ENCODE measurements at places on chromosomes 13 and 19. TPM values are rescaled to one million over a fixed set of nuclear protein-coding genes. Genes with fewer than 3 reads are reported as not detected.

DNA sequence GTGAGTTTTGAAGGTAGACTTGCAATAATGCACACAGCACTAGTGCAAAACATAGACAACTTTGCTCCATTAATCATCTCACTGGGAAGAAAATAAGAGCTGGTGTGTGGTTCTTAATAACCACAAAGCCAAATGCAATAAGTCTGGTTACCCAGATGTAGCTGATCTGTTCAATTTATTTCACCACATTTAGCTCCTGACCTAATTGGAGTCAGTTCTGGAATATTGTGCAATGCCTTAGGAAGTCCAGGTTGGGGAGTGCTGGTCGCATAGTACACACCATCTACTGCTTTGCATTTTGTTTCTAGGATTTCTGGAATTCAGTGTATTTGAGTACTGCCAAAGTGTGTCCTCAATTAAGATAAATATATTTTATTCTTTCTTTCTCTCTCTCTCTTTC, 483.3 kb upstream of the SPRY2 start:
- H3K36me3 ChIP-seq = no peaks in the 10 kb centered on the region
- H3K4me3 ChIP-seq = no peak overlapping the region
- no peak for DNase-seq
- H3K4me1 ChIP-seq = no peaks in the 10 kb centered on the region

DNA sequence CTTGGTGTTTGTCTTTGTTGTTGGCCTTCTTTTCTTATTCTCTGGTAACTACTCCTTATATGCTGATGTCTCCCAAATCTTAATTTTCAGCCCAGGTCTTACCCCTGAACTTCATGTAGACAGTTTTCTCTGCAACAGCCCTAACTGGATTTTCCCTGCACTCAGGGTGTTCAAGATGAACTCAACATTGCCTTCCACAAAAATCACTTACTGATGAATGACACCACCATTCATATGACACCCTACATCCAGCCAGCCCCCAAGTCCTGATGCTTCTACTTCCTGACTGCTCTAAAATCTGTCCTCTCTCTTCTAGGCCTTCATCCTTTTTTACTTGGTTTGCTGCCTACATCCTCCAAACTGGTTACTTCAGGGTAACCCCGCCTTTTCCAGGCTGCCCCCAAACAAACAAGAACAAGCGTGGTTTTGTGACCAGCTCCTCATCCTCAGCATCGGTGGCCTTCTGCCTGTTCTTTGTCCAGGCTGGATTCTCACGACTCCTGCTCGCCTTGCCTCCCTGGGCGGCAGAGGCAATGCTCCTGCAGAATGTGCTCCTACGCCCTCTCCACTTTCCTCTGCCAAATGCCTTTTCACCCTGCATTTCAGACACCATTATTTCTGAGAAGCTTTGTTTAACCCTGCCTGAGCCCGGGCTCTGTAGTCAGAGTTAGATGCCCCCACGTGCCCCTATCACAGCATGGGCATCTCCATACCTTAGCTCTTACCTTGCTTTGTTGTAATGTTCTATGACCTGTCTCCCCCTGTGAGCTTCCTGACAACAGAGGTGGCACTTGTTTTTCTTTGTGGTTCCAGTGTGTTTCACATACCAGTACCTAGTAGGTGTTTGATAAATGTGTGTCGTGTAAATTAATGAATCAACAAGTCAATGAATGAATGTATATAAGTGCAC, 61.8 kb downstream of the WDFY2 start:
- no peaks in the 10 kb centered on the region for H3K4me1 ChIP-seq
- no peaks in the 10 kb centered on the region for H3K27me3 ChIP-seq
- H3K4me3 ChIP-seq = no peak overlapping the region
- peak; percentile 59 for DNase-seq

DNA sequence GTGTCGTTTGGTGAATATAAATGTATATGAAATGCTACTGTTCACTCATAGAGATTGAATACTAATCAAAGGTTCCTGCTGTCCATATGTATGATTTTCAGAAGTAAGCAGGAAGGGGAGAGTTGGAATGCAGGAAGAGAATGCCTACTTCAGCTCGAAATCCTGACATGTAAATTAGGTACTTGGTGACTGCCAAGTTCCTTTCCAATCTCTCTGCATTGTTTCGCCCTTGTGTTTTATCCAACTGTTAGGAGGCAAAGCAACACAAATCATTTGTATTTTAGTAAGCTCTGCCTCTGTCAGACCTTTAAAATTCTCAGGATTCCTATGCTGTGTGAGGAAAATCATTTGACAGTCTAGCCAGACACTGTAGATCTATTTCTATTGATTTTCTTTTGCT, 9.0 kb downstream of the STARD13 start:
- no peaks in the 10 kb centered on the region for H3K4me1 ChIP-seq
- no peaks in the 10 kb centered on the region for H3K27me3 ChIP-seq
- no peak for DNase-seq
- H3K36me3 ChIP-seq = no peaks in the 10 kb centered on the region
- no peak overlapping the region for H3K27ac ChIP-seq

- H3K27ac ChIP-seq = no peak overlapping the region
- H3K4me1 ChIP-seq = no peaks in the 10 kb centered on the region
- H3K27me3 ChIP-seq = peaks cover 15% of the 10 kb centered on the region
Observed at GRCh38 chr13:43884222-43884621, 4.5 kb downstream of the LACC1 start.

DNA sequence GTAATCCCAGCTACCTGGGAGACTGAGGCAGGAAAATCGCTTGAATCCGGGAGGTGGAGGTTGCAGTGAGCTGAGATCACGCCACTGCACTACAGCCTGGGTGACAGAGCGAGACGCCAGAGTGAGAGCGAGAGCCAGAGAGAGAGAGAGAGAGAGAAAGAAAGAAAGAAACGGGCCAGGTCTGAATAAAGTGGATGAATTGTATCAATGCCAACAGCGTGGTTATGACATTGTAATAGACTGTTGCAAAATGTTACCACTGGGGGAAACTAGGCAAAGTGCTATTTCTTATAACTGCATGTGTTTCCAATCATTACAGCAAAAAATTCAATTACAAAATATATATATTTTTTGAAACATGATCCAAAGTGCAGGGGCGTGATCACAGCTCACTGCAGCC, 11.8 kb upstream of the BTBD2 start:
- H3K27ac ChIP-seq = no peak overlapping the region
- no peaks in the 10 kb centered on the region for H3K27me3 ChIP-seq
- DNase-seq = no peak
- no peaks in the 10 kb centered on the region for H3K36me3 ChIP-seq

DNA sequence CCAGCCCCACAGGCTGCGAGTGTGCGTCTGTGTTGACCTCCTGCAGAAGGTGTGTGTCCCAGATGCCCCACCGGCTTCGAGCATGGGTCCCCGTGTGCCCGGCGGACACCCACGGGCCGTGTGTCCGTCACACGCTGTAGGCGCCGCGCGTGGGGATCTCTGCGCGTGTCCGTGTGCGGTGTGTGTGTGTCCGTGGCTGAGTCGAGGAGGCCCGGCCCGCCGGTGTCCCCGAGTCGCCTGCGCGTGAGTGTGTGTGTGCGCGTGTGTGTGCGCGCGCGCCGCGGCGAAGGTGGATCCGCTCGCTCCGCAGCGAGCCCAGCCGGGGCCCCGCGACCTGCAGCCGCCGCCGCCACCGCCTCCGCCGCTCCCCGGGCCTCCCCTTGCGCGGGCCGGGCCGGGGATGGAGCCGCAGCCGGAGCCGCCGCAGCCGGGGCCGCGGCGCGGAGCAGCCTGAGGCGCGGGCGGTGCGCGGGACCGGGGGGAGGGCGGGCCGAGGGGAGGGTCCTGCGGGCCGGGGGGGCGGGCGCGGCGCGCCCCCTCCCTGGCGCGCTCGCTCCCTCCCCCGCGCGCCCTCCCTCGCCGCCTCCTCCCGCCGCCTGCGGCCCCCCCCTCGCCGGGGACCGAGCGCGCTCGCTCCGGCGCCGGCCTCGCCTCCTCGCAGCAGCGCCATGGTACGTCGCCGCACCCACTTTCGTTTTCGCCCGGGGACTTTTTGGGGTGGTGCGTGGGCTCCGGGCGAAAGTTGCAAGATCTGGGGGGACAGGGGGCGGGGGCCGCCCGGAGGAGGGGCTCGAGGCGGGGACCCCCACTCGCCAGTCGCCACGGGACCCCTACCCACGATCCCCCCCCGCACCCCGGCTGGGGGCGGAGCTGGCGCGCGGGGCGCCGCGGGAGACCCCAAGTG, 7.1 kb upstream of the NFIC start:
- H3K36me3 ChIP-seq = no peaks in the 10 kb centered on the region
- no peak overlapping the region for H3K27ac ChIP-seq
- no peak for DNase-seq
- H3K4me1 ChIP-seq = no peaks in the 10 kb centered on the region
- H3K4me3 ChIP-seq = no peak overlapping the region

DNA sequence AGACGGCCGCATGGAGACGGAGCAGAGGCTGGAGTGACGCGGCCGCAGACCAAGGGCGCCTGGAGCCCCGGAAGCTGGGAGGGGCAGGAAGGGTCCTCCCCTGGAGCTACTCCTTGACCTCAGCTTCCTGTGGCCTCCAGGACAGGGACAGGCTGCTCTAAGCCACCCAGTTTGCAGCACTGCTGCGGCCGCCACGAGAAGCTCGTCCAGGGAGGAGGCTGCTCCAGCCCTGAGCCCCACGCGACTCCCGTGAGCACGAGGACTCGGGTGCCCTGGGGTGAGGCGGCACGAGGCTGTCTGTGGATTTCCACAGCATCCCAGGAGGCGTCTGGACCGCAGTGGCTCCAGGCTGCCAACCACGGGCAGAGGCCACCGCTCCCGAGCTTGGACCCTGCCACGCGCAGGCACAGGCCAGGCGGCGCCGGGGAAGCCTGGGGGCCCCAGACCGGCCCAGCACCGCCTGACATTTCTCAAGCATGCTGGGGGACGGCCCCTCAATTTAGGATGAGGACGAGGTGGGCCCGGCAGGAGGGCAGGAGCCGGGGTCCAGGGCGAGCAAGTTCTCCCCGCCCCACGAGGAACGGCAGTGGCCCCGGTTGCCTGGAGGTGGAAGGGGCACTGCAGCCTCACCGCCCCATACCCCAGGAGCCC, 10.7 kb downstream of the SBNO2 start:
- H3K27ac ChIP-seq = no peak overlapping the region
- no peaks in the 10 kb centered on the region for H3K4me1 ChIP-seq
- H3K4me3 ChIP-seq = no peak overlapping the region
- no peaks in the 10 kb centered on the region for H3K36me3 ChIP-seq
- no peaks in the 10 kb centered on the region for H3K27me3 ChIP-seq

DNA sequence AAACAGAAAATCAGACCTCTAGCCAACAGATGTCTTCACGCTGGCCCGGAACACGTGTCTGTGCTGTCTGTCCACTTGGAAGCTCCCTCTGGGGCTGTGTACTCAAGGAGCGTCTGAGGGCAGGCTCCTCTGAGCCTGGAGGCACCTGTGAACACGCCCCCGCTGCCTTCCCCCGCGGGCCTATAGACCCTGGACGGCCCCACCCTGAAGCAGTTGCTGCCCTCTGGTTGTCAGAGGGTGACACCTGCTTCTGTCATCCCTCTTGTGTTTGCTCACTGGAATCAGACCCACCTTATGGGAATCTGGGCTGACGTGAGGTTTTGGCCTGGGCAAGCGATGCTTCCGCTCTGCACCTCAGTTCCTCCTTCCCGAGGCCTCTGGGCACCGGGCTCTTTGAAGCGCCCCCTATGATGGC, 19.2 kb downstream of the EPN1 start:
- H3K27ac ChIP-seq = no peak overlapping the region
- no peak for DNase-seq
- no peaks in the 10 kb centered on the region for H3K4me1 ChIP-seq
- H3K4me3 ChIP-seq = no peak overlapping the region
- H3K36me3 ChIP-seq = peaks cover 41% of the 10 kb centered on the region

- no peaks in the 10 kb centered on the region for H3K4me1 ChIP-seq
- DNase-seq = peak; percentile 80
- H3K4me3 ChIP-seq = no peak overlapping the region
- no peak overlapping the region for H3K27ac ChIP-seq
- H3K27me3 ChIP-seq = no peaks in the 10 kb centered on the region
Observed at GRCh38 chr13:28753208-28753892, 34.6 kb upstream of the SLC46A3 start.

- no peaks in the 10 kb centered on the region for H3K36me3 ChIP-seq
- no peak overlapping the region for H3K27ac ChIP-seq
- no peak overlapping the region for H3K4me3 ChIP-seq
Observed at GRCh38 chr13:112034846-112035245, 32.1 kb upstream of the SOX1 start.

DNA sequence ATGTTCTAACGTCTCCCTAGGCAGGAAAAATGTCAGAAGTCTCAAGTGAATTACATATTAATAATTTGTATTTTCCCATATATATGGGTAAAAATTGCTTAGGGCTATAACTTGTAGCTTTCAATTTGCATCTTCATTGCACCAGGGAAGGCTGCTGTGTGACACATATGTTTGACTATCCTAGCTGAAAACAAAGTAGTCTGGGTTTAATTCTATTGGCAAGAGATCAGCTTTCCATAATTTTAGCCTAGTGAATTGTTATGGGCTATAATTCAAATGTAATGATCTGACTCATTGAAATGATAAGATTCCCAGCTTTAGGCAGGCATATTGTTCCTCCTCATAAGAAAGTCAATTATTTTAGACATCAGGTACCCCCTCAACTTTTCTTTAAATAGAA, 553.1 kb downstream of the DCT start:
- no peak overlapping the region for H3K4me3 ChIP-seq
- no peaks in the 10 kb centered on the region for H3K4me1 ChIP-seq
- no peak overlapping the region for H3K27ac ChIP-seq
- H3K27me3 ChIP-seq = no peaks in the 10 kb centered on the region

DNA sequence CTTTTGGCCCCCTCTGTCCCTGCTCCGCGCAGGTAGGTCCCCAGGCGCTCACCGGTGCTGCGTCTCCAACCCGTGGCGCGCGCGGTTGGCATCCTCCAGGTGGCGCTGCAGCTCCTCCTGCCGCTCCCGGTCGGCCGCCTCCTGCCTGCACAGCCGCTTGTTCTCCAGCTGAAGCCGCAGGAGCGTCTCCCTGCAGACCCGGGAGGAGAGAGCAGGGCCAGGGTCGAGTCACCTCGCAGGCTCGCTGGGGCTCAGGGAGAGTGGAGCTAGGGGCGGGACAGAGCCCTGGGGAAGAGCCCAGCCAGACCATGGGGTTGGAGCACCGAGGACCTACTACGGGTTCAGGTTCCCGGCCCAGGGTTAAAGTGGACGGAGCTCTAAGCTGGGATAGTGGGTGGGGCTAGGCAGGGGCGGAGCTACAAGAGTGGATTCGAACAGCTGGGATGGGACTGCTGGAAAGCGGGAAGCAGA, 9.3 kb downstream of the HOOK2 start:
- H3K4me3 ChIP-seq = peak overlapping the region; percentile 82
- peaks cover 10% of the 10 kb centered on the region for H3K36me3 ChIP-seq
- no peak overlapping the region for H3K27ac ChIP-seq
- no peaks in the 10 kb centered on the region for H3K27me3 ChIP-seq
- H3K4me1 ChIP-seq = no peaks in the 10 kb centered on the region

- H3K4me3 ChIP-seq = no peak overlapping the region
- DNase-seq = peak; percentile 81
- no peaks in the 10 kb centered on the region for H3K4me1 ChIP-seq
- no peak overlapping the region for H3K27ac ChIP-seq
- H3K36me3 ChIP-seq = no peaks in the 10 kb centered on the region
Observed at GRCh38 chr19:5001615-5002014, 32.7 kb downstream of the KDM4B start.

The CCL25 gene
- not detected for total RNA-seq

The KLK14 gene
- 0.71 TPM for total RNA-seq

The IQCN gene
- 3.3 TPM for total RNA-seq

The CD37 gene
- total RNA-seq = not detected

The MEIS3 gene
- total RNA-seq = 132 TPM

The ONECUT3 gene
- total RNA-seq = not detected

The PDX1 gene
- not detected for total RNA-seq

The PRR22 gene
- total RNA-seq = 3.6 TPM

Data from endodermal cell (in vitro differentiated cells).